H1 (cell line): ENCODE measurements at places on chromosomes 6 and 20.
A peak's percentile ranks its signal among the peaks of the same experiment; 100 is the strongest.

GRCh38 chr6:126056355-126057004 lies 70.1 kb downstream of the TRMT11 start:
- no peak for DNase-seq

- no peak for DNase-seq
These were observed 210.4 kb downstream of the GMDS start for GRCh38 chr6:2035046-2035445.

DNA sequence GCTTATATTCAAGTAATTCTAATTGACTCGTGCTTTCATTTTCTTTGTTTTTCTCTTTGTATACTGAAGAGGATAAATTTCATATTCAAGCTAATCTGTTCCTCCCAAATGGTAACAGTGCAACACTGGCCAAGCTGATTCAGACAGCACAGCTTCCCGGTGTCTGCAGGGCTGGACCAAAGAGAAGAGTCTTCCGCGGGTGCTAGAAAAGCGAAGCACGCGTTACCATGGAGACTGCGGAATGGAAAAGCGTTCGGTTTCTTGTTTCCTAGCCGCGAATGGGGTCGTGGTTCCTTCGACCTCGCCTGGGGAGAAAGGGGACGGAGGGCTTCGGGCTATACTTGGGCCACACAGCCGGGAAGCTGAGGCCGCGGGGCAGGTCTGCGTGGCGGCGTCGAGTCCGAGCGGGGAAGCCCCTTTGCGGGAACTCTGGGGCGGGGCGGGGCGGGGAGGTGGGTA lies 6.2 kb upstream of the ZNF311 start:
- DNase-seq: peak; percentile 73

DNA sequence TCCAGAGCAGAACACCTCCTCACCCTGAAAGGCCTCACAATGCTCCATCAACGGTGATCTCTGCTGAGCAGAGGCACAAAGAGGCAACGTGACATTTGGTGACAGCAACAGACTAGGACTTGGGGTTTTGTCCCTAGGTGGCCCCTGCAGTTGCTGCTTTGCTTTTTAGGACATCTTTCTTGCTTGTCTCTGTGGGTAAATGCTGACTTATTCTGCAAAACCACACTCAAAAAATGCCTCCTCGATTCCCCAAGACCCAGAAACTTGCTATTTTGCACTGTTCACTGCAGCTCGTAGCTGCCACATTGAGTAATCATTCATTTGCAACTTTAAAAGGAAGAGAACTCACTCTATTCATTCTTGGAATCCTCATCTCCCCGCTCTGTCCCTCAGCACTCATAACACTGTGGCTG lies 209.9 kb downstream of the LY86 start:
- DNase-seq: no peak

- DNase-seq: no peak
These were observed 158.2 kb upstream of the MCHR2 start for GRCh38 chr6:100152201-100152600.

DNA sequence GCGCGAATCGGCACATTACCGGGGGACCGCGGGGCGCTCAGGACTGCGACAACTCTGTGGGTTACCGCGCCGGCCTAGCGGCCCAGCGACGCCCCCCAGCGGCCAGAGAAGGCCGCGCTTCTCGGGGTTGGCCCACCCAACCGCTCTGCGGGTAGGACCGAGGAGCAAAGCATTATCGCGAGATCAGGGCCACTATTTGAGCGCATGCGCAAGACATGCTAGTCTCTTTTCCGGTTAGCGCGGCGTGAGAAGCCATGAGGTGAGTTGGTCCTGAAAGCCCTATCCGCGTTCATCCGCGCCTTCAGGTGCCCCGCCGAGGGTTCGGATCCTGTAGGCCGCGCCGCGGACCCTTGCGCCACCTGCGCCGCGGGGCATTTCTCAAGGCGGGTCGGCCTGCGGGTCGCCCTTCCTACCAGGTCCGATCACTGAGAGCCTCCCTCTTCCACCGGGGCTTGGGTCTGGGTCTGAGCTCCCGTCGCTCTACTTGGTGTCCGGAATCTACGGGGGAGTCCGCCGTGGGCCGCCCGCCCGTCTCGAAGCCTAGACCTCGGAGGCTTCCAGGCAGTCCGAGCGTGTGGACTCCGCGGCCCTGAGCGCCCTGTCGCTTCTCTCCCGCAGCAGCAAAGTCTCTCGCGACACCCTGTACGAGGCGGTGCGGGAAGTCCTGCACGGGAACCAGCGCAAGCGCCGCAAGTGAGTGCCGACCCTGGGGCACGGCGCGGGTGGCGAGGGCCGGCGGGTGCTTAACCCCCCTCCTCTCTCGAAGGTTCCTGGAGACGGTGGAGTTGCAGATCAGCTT lies at the start of gene RPL10A:
RPL10A (plus strand) TSS at position 221 of the 799 bp plus-strand sequence; CDS start at position 255, 34 bp downstream.
- DNase-seq: peak; percentile 82

DNA sequence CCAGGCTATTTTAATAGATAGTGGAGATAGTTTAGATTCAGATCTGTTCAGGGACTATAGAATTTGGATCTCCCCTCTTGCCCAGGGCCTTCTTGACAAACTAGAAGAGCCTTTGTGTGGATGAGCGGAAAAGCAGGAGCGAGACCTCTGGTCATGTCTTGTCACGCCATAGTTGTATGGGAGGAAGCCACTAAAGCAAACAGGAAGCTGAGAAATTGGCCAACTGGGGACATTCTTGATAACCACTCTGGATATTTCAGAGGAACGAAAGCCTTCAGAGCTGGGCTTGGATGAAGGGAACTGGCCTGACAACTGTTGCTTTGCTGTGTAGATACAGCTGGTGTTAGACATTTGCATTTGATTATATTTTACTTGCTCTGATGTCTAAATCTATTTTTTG lies 54.1 kb upstream of the EXOC2 start:
- no peak for DNase-seq

- DNase-seq: no peak
These were observed 250.6 kb downstream of the FARS2 start for GRCh38 chr6:5511954-5512353.

DNA sequence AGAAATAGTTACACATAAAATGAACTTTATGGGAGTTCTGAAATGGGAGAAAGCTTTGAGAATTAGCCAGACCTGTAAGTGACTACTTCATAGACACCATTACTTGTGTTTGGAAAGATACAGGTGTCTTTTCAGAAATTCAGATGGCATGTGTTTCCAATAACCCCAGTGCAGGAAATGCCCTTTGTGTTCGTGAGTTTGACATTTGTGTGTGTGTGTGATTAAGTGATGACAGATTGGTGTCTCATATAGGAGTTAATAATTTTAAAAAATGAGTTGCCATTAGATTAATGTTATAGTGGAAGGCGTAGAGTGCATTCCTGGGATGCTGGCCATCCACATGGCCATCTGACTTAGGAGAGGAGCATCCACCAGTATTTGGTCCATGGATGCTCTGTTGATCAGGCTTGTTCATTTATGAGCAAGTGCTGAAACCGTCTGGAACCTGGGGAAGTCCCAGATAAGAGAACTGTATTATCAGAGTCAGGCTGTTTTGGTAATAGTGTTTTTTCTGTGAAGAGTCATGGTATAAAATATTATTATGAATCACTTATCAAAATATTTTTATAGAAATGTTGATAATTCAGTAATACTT lies 3.1 kb downstream of the STK4 start:
- DNase-seq: no peak

- DNase-seq: no peak
These were observed 9.2 kb downstream of the TP53INP2 start for GRCh38 chr20:34713194-34713943.

DNA sequence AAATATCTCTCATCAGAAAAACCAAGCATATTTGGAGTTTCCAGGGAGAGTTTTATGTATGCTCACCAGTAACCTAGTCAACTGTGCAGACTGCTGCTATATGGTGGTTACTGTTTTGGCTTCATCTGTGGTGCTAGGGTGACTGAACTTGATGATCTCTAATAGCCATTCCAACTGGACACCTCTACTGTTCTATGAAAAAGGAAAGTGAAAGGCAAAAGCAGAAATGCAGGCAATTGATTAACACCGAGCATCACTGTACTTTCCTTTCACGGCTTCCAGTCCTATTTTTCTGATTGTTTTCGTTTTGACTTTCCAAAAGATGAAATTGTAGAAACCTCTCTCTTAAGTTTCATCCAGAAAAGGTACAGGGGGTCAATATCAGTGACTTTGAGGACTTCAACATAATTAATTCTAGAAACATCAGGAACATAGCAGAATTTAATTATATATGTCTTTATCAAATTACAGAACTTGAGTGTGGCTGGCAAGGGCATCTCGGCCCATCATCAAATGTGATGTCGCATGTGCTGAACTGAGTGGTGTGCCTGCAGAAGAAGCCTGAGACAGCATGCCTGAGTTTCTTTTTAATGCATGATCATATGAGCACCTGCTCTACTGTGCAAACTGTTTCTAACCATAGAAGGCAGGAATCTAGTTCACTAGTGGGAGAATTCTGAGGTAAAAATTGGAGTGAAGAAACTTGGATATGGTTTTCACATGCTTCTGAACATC lies 464.3 kb upstream of the FLRT3 start:
- DNase-seq: no peak

DNA sequence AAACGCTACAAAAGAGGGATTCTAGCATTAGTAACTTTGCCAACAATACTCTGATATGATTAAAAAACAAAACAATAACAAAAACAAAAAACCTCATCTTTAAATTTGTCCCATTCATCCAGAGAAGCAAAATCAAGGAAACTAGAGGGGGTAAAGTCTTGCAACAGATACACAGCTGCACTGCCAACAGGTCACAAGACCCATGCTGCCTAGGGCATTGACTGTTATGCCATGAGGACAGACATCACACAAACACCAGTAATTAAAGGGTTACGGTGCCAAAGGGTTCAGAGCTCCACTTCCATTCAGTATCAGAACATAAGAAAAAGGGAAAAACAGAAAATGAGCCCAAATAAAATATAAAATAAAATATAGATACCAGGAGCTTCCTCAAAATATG lies 1.6 kb downstream of the TBC1D20 start:
- DNase-seq: no peak

DNA sequence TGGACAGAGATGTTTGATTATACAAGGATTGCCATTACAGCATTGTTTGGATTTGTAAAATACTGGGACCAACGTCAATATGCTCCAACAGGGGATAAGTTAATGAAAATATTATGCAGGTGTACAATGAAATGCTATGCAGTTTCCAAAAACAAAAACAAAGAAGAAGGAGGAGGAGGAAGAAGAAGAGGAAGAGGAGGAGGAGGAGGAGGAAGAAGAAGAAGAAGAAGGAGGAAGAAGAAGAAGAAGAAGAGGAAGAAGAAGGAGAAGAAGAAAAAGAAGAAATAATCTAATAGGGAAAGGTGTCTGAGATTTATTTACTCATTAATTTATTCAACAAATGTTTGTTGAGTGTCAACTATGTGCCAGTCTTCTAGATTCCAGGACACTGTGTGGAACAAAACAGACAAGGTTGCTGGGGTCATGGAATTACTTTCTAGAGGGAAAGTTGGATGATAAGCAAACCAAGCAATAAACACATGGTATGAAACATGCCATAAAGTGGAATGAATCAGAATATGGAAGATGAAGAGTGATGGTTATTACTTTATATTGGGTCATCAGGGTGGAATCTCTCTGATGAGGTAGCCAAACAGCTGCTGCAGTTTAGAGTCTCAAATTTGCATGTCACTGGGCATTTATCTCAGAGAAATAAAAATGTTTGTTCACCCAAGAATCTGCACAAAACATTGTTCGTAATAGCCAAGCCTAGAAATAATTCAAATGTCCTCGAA lies 6.3 kb upstream of the TRIM27 start:
- no peak for DNase-seq
